ENCODE measurements at places on chromosomes 16 and 17. TPM values are rescaled to one million over a fixed set of nuclear protein-coding genes. Genes with fewer than 3 reads are reported as not detected.

NPIPA5 gene
- total RNA-seq: under 0.01 TPM

CCL8 gene
- total RNA-seq: not detected

TMEM220 gene
- total RNA-seq: 1.1 TPM

XAF1 gene
- 12.1 TPM for total RNA-seq

SOX15 gene
- total RNA-seq: 0.20 TPM

CANT1 gene
- total RNA-seq: 67.2 TPM

DNASE1L2 gene
- 1.2 TPM for total RNA-seq

SDR42E1 gene
- not detected for total RNA-seq

UNK gene
- 15.8 TPM for total RNA-seq

RNF40 gene
- 63.6 TPM for total RNA-seq

PROCA1 gene
- total RNA-seq: 1.8 TPM

RHBDF1 gene
- 44.4 TPM for total RNA-seq

TEPSIN gene
- total RNA-seq: 18.4 TPM

LITAFD gene
- total RNA-seq: not detected

ACSM5 gene
- total RNA-seq: 8.5 TPM

CDRT15L2 gene
- not detected for total RNA-seq

GRB7 gene
- total RNA-seq: 0.20 TPM

GGT6 gene
- not detected for total RNA-seq

GDPD1 gene
- total RNA-seq: 0.37 TPM

KRT17 gene
- total RNA-seq: 1.2 TPM

CRHR1 gene
- total RNA-seq: not detected

CEP95 gene
- total RNA-seq: 29.7 TPM

KRT20 gene
- not detected for total RNA-seq

MRPS7 gene
- total RNA-seq: 55.5 TPM

TMIGD1 gene
- not detected for total RNA-seq

TPSG1 gene
- total RNA-seq: not detected

SLC5A2 gene
- not detected for total RNA-seq

RASL10B gene
- under 0.01 TPM for total RNA-seq

CDH3 gene
- 0.20 TPM for total RNA-seq

PRPF8 gene
- total RNA-seq: 131 TPM

KCNH4 gene
- not detected for total RNA-seq

TP53 gene
- total RNA-seq: 30.9 TPM

MAP3K3 gene
- total RNA-seq: 38.1 TPM

SALL1 gene
- 1.1 TPM for total RNA-seq

HIC1 gene
- total RNA-seq: 45.6 TPM

ZNF267 gene
- 14.1 TPM for total RNA-seq

GUCY2D gene
- under 0.01 TPM for total RNA-seq

CCL14 gene
- total RNA-seq: not detected

All from subcutaneous preadipocyte (primary cell).